ENCODE measurements at places on chromosomes 12 and 14.

GRCh38 chr12:88833641-88834116 is 253.4 kb upstream of the KITLG start:
- DNase-seq: no peak

GRCh38 chr14:90693413-90693812 is 122.8 kb downstream of the TTC7B start:
- DNase-seq: no peak

GRCh38 chr12:115763376-115763775 is 514.1 kb downstream of the MED13L start:
- DNase-seq: no peak

DNA sequence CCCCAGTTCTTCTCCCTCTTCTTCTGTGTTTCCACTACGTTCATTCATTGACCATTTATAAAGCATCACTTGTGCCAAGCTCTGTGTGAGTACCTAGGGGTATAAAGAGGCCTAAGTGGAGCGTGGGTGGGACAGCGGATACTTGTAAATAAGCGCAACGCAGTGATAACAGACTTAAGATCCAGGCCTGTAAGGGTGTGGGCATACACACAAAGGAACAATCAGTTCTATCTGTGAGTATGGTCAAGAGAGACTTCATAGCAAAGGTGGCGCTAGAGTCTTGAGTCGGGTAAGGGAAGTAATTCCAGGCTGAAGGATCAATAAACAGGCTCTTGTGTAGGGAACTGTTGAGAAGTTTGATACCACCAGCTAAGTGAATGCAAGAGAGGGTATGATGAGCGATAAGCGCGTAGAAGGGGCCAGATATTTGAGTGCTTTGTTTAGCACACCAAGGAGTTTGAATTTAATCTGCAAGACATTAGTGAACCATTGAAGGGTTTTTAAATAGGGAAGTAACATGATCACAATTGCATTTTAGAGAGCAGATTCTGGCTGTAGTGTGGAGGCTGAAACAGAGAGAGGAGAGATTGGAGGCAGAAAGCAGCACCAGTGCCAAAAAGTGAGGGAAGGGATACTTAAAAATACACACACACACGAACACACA is 1.0 kb upstream of the GXYLT1 start:
- DNase-seq: no peak

- DNase-seq: no peak
Observed at GRCh38 chr14:92595267-92595666, 81.7 kb downstream of the RIN3 start.

- no peak for DNase-seq
Observed at GRCh38 chr12:11580125-11580751, 69.2 kb upstream of the ETV6 start.

GRCh38 chr12:28415755-28416154 is 225.5 kb downstream of the CCDC91 start:
- DNase-seq: no peak

DNA sequence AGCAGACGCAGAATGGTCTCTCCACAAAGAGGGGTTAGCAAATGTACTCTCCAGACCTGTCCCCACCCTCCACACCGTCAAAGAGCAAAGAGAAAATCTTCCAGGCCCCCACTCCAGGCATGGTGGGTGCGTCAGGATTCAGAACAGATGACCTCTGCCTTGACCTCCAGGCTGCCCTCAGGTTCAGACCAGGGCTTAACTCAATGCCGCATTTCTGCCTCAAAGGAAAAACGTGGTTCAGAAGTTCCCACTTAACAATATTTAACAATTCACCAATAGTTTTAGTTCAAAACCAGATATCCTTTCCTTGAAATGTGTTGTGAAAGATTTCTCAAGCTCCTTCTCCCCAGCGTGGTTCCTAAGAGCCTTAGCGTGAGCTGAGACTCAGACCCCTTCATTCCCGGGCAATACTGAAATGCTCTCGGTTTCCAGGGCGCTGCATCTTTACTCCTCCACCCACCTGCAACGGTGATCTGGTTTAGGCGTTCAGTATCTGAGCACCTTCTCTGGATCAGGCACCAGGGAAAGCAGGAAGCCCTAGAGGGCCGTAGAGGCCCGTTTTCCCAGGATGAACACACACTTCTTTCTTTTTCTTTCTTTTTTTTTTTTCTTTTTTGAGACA is 22.9 kb downstream of the HSP90AA1 start:
- DNase-seq: no peak

GRCh38 chr14:22847661-22848341 is 11.4 kb downstream of the MMP14 start:
- no peak for DNase-seq

GRCh38 chr14:59200195-59200594 is 11.7 kb downstream of the DAAM1 start:
- DNase-seq: no peak

GRCh38 chr14:35197015-35197414 is 74.7 kb downstream of the PRORP start:
- no peak for DNase-seq

DNA sequence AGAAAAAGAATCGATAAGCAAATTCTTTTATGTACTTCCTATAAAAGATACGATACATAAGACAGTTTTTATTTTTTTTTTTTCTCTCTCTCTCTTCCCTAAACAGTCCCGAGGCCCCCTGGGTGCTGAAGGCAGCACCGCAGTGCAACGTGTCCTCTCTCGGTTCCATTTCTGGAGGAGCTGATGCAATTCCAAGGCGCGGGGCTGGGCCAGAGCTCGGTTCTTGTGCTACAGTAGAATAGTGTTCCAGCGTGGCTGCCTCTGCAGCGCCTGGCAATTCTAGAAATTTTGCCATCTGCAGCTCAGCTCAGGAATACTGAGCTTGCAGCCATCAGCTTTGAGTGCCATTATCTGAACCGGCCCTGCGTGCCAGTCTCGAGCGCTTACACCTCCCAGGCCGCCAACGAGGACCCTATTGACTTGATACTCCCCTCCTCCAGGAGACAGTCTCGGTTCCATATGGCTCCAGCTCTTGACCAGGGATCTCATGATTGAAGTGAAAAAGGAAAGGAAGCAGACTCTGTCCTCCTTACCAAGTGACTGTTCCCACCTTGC is 630 bp downstream of the ALDH1L2 start:
- DNase-seq: no peak

- DNase-seq: no peak
Observed at GRCh38 chr12:71721783-71722505, 32.7 kb upstream of the RAB21 start.

DNA sequence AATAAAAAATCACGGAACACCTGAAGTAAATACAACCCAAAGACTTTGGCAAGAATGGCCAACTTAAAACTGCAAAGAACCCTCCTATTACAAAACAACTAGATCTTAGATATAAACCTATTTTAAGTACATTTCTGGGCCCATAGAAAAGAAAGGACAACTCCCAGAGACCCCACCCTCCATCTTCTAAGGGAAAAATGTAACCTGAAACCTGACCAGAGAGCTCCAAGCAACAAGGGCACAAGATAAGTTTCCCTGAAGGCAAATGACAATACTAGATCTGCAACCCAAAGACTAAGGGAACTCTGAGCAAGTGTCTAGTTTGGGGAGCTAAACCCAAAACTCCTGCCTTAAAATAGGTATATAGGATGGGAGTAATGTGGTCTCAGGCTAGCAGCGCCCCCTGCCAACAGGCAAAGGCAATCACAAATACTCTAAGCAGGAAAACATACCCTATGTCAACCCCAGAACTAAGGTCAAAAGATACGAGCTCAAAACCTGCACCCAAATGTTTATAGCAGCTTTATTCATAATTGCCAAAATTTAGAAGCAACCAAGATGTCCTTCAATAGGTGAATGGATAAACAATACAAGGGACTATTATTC is 218.9 kb downstream of the ITPR2 start:
- no peak for DNase-seq

DNA sequence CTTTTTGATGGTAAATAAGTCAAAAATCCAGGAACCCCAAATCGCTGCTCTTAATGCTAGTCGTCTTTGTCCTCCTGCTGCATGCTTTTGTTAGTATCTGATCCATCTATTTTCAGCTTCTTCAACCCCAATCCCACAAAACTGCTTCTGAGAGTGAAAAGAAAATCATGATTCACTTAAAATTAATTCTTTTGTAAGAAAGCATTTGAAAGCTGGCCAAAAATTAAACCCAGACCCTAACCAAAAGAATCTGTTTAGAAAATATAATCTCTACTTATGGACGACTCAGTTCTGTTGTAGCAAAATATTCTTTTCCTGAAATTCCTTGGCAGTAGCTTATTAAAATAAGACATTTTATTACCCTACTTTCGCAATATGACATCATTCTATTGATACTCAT is 443.6 kb upstream of the SYT1 start:
- no peak for DNase-seq

- no peak for DNase-seq
Observed at GRCh38 chr12:1309613-1310012, 284.8 kb downstream of the FBXL14 start.

- DNase-seq: no peak
Observed at GRCh38 chr14:61578745-61579144, 116.6 kb upstream of the HIF1A start.

GRCh38 chr14:100304825-100305323 is 1.4 kb downstream of the SLC25A29 start:
- no peak for DNase-seq

DNA sequence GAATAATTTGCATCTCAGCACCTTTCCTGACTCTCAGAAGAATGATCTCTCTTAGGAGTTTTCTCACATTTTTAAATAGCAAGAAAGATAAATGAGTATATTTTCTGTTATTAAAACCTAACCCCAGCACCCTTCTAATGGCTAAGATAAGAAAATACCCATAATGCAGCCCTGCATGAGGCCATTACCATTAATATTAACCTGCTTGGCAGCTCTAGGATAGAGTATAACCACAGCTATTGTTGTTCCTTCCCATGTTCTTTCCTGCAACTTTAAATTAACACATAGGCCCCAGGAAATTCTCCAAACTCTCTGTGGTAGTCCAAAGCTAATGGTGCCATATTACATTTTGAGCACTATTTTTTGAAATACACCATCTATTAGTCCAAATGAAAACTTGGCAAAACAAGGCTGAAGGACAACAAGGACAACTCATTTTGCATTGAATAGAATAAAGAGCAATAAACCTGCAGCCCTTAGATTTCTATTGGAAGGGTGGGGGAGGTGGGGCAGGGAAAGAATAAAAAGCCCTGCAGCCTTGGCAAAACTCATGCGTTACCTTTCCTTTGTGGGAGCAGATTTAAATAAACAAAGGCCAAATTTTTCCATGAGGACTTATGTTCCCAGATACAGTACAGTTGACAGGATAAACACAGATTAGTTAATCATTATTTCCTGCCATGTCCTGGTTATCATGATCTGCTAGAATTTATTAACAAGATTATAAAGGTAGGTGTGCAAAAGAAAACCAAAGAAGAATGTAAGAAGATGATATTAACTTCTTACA is 46.9 kb downstream of the BTG1 start:
- no peak for DNase-seq

DNA sequence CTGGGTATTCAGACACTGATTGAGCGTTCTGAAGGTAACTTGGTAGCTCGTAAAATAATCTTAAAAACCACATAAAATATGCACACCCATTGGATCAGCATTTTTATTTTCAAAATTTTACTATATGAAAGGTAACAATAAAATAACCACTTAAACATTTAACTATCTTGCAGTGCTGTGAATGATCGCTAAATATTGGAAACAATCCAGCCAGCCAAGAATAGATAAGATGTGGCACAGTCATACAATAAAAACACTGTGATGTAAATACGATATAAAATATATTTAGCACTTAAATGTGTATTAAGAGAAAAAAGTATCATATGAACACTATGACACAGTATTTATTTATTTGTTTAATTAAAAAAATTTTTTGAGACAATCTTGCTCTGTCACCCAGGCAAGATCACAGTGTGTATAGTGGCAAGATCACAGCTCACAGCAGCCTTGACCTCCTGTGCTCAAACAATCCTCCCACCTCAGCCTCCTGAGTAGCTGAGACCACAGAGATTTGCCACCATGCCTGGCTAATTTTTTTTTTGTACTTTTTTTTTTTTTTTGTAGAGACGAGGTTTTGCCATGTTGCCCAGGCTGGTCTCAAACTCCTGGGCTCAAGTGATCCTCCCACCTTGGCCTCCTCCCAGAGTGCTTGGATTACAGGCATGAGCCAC is 39.4 kb downstream of the SDR9C7 start:
- DNase-seq: no peak

- no peak for DNase-seq
Observed at GRCh38 chr12:51871918-51872688, 15.8 kb upstream of the ANKRD33 start.

GRCh38 chr14:51094282-51094821 is 553 bp downstream of the TRIM9 start:
- peak; percentile 1 for DNase-seq

- no peak for DNase-seq
Observed at GRCh38 chr12:46752396-46752795, 73.4 kb downstream of the SLC38A4 start.

GRCh38 chr14:21308479-21309237 is 28.8 kb downstream of the RPGRIP1 start:
- peak; percentile 43 for DNase-seq

GRCh38 chr12:84702001-84702400 is 210.6 kb downstream of the SLC6A15 start:
- no peak for DNase-seq

- DNase-seq: no peak
Observed at GRCh38 chr12:12722435-12723148, 5.4 kb downstream of the CDKN1B start.

DNA sequence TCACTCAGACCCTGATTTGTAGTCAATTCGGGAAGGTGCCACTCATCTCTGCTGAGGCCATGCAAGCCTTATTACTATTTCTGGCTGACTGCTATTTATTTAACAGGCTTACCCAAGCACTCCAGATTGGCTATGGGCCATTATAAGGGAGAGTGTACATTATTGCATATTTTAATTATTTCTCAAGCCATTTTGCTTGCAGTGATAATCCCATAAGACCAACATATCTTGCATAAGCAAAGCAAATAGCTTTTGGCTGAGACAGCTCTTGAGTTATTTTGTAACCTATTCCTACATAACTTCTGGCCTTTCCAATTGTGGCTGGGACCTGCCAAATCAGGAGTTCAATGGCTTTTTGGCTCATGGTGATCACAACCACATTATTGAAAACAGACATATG is 509.6 kb upstream of the USP15 start:
- DNase-seq: no peak

DNA sequence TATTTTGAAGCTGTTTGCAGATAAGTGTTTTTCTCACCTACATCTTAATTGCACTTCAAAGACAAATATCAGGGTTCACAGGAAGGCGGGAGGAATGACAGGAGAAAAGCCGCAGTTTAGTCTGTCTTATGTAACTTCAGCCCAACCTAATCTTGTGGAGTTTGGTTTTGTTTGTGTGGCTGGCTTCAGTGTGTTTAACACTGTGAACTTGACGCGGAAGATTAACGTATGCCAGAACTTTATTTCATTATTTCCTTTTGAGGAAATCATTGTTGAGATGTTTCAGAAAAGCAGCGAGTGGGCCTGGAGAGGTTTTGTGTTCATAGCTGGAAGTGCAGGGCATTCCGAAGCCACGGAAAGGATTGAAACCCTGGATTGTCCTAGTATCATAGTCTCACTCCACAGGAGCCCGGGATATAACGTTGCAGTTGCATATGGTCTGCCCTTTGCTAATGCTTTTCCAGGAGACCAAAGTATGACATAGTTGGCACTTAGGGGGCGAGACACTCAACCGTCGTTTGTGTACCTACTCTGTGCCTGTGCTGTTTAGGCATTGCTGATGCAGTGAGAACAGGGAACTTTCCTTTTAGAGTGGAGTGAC is 2.0 kb downstream of the PELI2 start:
- DNase-seq: no peak

GRCh38 chr12:106136263-106136662 is 2.5 kb downstream of the NUAK1 start:
- DNase-seq: peak; percentile 80

- no peak for DNase-seq
Observed at GRCh38 chr12:62297321-62297720, 37.1 kb downstream of the USP15 start.
